ENCODE measurements at places on chromosomes 1 and 21. TPM values are rescaled to one million over a fixed set of nuclear protein-coding genes. Genes with fewer than 3 reads are reported as not detected.

Gene GRHL3
- total RNA-seq: 141 TPM

Gene PLPPR4
- total RNA-seq: 1.9 TPM

Gene RGS4
- 0.36 TPM for total RNA-seq

Gene KIAA0319L
- total RNA-seq: 45.5 TPM

- no peak for DNase-seq
Measured at GRCh38 chr1:224623310-224623714, 7.2 kb downstream of the CNIH3 start.

DNA sequence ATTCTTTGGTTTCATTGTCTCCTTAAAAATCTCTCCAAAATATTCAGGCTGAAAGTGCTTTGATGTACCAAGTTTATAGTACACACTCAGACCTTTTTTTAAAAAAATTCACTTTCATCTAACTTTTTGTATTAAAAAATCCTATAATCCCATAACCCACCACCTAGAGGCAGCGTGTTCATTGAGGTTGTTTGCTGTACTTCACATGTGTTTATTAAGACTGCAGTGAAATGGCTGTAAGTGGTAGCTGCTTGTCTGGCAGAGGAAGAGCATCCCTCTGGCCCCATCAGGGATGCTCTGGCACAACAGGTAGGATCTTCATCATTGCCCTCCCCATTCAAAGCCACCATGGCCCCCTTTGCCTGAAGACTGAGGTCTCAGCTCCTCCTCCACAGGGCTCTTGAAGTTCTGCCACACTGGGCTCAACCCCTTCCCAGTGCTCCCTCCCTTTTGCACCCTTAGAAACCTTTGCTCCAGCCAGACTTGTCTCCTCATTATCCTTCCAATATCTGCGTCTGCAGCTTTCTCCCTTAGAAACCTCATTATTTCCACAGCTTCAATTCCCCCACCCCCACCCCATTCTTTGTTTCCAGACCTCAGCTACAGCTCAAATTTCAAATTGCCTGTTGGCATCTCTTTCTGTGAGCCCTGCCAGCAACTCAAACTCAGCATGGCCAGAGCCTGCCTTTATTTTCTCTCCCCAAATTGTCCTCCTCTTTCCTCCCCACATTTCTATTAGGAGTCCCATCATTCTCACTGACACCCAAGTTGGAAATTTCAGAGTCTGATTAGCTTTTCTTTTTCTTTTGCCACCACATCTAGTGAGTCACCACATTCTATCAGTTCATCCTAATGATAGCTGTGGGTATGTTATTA, 369.6 kb upstream of the USP24 start:
- DNase-seq: no peak

DNA sequence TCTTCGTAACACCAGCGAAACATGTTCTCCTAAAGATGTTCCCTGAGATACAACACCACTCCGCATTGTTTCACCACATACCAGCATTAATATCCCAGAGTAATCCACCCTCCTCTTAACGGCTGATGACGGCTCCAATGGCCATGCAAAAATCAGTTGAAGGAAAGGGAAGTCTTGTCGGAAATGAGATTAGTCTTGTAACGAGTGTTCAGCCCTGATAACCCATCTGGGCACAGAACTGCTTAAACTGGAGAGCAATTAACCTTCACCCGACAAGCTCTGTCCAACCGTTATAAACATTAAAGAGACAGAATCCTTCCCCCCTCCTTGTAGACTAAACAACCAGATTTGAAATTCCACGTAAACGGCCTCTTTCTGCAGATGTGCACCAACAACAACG, 21.9 kb downstream of the ERG start:
- no peak for DNase-seq

GRCh38 chr21:36854391-36854790, 112.1 kb downstream of the HLCS start:
- DNase-seq: no peak

- DNase-seq: no peak
Measured at GRCh38 chr1:28832966-28833365, 21.0 kb downstream of the OPRD1 start.

- DNase-seq: peak; percentile 40
Measured at GRCh38 chr1:234239515-234239914, 133.7 kb upstream of the COA6 start.

DNA sequence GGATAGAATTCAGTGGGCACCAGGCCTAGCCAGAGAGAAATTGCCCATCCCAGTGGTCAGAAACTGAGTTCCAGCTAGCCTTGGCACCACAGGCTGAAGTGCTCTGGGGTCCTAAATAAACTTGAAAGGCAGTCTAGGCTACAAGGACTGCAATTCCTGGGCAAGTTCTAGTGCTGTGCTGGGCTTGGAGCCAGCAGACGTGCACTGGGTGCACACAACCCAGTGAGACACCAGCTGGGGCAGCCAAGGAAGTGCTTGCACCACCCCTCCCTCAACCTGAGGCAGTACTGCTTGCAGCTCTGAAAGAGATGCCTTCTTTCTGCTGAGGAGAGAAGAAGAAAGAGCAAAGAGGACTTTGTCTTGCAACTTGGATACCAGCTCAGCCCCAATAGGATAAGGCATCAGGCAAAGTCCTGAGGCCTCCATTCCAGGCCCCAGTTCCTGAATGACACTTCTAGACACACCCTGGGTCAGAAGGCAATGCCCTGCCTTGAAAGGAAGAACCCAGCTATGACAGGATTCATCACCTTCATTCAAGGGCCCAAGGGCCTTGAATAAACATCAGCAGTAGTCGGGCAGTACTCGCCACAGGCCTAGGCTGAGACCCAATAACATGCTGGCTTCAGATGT, 55.1 kb downstream of the OVGP1 start:
- no peak for DNase-seq

DNA sequence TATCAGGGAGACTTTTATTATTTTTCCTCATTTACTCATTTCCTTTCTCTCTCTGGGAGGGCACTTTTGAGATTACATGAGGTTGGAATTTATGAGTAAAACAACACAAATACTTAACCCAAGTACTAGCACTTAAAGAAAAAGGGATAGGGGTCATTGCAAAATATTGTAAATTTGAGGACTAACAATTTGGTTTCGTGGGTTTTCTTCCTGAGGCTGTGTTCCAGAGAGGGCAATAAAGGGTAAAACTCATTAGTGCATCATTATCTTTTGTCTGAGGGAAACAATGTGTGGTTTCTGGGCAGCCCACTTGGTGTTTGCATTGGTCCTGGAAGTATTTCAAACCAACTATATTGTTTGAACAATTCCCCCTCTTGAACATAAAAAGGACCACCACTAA, 96.5 kb downstream of the GREM2 start:
- DNase-seq: no peak

DNA sequence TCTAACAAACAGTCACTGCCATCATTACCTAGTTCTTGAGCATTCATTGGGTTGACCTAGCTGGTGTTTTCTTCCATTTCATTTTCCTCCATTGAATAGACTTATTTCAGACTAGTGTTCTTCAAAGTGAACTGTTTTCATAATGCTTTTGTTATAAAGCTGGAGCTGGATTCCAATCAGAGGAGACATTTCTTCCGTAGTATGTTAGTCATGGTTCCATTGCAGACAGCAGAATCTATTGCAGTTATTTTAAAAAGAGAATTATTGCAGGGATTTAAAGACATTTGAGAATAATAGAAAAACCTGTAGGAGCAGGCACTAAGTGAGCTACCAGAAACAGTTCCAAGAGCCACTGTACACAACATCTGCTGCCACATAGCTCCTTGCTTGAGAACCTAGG, 50.0 kb downstream of the HHAT start:
- DNase-seq: no peak

GRCh38 chr1:168348146-168348709, 67.6 kb downstream of the TBX19 start:
- no peak for DNase-seq

- no peak for DNase-seq
Measured at GRCh38 chr1:25888426-25888987, 13.0 kb upstream of the PAQR7 start.
